ENCODE measurements at places on chromosomes 1 and 21. TPM values are rescaled to one million over a fixed set of nuclear protein-coding genes. Genes with fewer than 3 reads are reported as not detected.

DNA sequence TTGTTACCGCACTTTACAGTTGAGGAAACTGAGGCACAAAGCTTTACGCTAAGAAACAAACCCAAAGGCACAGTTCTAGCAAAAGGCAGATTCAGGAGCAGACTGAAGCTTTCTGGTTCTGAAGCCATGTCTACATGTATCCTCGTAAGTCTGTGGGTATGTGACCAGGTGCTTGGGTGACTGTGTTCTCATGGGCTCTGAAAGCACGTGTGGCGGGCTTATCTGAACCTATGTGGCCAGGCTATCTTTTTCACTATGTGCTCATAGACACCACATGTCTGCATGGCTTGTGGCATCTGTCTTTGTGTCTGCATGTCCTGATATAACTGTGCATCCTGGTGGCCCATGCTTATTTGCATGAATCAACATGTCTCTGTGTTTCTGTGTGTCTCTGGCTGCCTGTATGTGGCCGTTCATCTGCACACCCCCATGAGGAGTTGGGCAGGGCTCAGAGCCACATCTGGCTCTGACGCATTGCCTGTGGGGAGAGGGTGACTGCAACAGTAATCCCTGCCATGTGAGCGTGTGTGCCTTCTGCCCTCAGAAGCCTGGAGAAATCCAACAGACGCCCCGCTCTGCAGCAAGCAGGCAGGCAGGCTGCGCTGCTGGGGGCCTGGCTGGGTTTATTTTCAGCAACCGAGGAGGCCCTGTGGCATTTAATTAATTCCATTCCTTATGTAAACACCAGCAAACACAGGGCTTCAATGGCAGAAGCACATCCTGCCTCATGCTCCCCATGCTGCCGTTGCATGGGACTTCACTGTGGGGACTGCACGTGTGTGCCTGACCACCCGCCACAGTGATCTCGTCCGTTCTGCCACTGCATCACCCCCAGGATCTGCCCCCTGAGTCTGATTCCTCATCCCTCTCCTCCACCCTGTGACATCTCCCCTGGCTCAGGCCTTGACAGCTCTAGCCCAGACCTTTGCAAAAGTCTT is 115.4 kb downstream of the TRABD2B start:
- H3K4me3 ChIP-seq = no peak overlapping the region
- no peak for DNase-seq

- DNase-seq = peak; percentile 89
- no peak overlapping the region for H3K27ac ChIP-seq
- no peaks in the 10 kb centered on the region for H3K27me3 ChIP-seq
- peaks cover 14% of the 10 kb centered on the region for H3K4me1 ChIP-seq
- H3K36me3 ChIP-seq = peaks cover 3% of the 10 kb centered on the region
- no peak overlapping the region for H3K4me3 ChIP-seq
These were observed 3.9 kb upstream of the TGFBR3 start for GRCh38 chr1:91889717-91890459.

- no peak overlapping the region for H3K27ac ChIP-seq
- H3K4me3 ChIP-seq = no peak overlapping the region
- DNase-seq = peak; percentile 63
- H3K4me1 ChIP-seq = peaks cover 22% of the 10 kb centered on the region
- peaks cover 36% of the 10 kb centered on the region for H3K36me3 ChIP-seq
These were observed 52.8 kb upstream of the TBX15 start for GRCh38 chr1:119040906-119041305.

- peaks cover 6% of the 10 kb centered on the region for H3K4me1 ChIP-seq
- H3K27ac ChIP-seq = no peak overlapping the region
These were observed 383.3 kb downstream of the HHAT start for GRCh38 chr1:210711825-210712612.

DNA sequence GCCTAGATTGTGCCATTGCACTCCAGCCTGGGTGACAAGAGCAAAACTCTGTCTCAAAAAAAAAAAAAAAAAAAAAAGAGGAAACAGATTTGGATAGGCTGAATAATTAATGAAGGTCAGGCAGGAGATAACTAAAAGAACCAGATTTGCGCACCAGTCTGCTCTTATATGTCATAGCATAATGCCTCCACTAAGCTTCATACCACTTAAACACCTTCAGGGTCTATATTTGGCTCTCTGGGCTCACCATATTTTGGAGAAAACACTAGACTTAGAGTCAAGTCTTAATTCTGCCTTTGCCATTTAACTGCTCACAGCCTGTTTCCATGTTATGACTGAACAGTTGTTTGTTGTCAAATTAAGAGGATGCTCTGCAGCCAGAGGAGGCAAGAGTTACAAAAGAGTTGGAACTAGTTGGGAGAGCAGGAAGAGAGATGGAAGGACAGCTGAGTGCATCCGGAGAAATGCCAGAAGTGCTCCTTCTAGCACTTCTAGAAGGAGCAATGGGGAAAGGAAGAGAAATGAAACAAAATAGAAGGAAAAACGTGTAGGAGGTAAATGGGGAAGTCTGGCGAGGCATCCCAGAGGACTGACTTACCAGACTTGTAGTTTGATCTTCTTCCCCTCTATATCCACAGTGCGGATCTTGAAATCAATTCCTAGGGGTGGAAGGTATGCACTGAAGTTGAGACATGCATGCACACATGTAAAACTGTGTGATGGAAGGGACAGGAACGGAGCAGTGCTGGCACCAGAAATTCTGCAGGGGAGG is 1.8 kb downstream of the RAB13 start:
- H3K27me3 ChIP-seq = no peaks in the 10 kb centered on the region
- no peak for DNase-seq
- peaks cover 22% of the 10 kb centered on the region for H3K36me3 ChIP-seq
- H3K27ac ChIP-seq = no peak overlapping the region
- H3K4me1 ChIP-seq = peaks cover 25% of the 10 kb centered on the region

GRCh38 chr1:154352581-154353459 is 27.5 kb downstream of the ATP8B2 start:
- H3K4me1 ChIP-seq = peaks cover 19% of the 10 kb centered on the region
- H3K27me3 ChIP-seq = peaks cover 13% of the 10 kb centered on the region
- DNase-seq = no peak
- H3K4me3 ChIP-seq = peak overlapping the region; percentile 12

GRCh38 chr1:208279826-208280588 is 35.8 kb upstream of the PLXNA2 start:
- H3K4me1 ChIP-seq = no peaks in the 10 kb centered on the region
- peaks cover 83% of the 10 kb centered on the region for H3K27me3 ChIP-seq
- DNase-seq = no peak
- no peak overlapping the region for H3K4me3 ChIP-seq

GRCh38 chr1:112508278-112509004 is at the start of gene WNT2B:
Gene WNT2B, plus strand, starts transcription at chr1:112508965. Its CDS starts 298 bp downstream, at chr1:112509263.
- H3K36me3 ChIP-seq = no peaks in the 10 kb centered on the region
- H3K4me1 ChIP-seq = no peaks in the 10 kb centered on the region
- peak; percentile 23 for DNase-seq
- H3K4me3 ChIP-seq = peak within 1 kb of the TSS; percentile 75
- H3K27ac ChIP-seq = no peak within 1 kb of the TSS

DNA sequence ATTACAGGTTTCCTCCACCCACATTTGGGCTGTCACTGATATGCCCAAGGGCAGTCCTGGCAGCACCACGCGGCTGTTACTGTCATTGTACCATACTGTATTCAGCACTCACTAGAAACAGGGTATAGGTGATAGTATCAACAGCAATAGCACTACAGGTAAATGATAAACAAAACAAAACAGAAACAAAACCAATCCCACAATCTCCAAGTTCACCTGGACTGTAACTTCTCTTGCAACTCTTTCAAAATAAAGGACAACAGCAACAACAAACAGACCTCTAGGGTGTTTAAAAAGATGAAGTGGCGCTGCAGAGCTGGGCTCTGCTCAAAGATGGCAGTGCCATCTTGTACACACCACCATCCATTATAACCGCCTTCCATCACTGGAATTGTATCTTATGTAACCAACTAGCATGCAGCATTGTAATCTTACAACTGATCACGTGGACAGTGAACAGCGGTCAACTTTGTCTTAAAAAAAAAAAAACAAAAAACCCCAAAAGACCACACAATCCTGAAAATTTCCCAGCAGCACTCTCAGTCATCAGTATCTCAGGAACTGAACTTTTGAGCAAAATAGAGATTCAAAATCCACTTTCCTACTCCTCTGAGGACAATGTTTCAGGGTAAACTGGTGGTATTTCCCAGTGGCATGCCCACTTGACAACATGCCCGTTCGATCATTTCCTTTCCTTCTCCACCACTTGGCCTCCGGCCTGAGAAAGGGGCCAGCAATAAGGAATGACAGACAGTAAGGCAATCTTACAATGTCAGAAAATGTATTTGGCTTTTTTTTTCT is 3.8 kb downstream of the IRF2BP2 start:
- H3K36me3 ChIP-seq = peaks cover 72% of the 10 kb centered on the region
- DNase-seq = peak; percentile 72
- peaks cover 54% of the 10 kb centered on the region for H3K4me1 ChIP-seq

- no peak overlapping the region for H3K4me3 ChIP-seq
- no peaks in the 10 kb centered on the region for H3K36me3 ChIP-seq
- H3K27ac ChIP-seq = peak overlapping the region; percentile 83
- DNase-seq = no peak
These were observed 9.1 kb downstream of the C1orf226 start for GRCh38 chr1:162390396-162391185.

DNA sequence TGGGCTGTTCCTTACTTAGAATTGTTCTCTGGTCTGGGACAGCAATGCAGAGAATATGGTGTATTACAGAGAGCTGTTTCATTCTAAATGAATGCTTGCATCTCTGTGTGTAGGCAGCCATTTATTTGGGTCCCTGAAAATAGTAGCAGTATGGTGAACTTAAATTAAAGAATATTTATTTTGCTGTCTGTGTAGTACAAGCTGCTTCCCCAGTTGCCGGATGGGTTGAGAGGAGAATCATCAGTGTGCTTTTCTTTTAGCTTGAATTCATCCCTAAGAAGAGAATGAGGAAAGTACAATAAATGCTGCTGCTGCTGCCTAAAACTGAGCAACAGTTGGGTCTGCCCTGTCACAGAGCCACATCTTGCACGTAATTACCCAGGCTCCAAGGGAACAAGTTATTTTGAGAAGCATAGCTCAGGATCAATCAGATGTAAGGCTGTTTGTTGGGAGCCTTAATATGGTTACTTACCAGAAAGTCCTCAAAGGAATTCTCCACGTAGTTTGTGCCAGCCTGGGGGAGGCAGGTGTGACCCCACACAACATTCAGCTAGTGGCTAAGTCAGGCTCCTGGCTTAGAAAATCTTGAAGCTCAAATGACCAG is 16.6 kb downstream of the ACTN2 start:
- no peak overlapping the region for H3K4me3 ChIP-seq
- no peak for DNase-seq
- H3K4me1 ChIP-seq = no peaks in the 10 kb centered on the region
- H3K36me3 ChIP-seq = no peaks in the 10 kb centered on the region

DNA sequence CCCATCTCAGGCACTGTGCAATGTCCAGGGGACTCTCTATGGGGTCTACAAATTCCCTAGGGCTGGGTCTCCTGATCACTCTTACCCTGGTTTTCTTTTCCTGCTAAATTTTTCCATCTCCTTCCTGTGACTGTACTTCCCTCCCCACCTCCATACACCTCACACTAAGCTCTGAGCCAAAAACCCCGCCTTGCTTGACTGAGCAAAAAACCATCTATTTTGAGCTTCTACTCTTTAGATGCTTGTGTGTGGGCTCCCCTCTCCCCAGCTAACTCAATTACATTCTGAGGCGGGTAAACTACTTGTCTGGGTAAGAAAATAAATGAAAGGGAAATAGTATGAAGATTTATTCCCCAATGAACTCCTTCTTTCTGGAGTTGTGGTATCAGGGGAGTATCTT is 187.9 kb downstream of the PTPRU start:
- no peaks in the 10 kb centered on the region for H3K4me1 ChIP-seq
- no peaks in the 10 kb centered on the region for H3K36me3 ChIP-seq
- no peak for DNase-seq
- H3K27ac ChIP-seq = no peak overlapping the region
- peaks cover 11% of the 10 kb centered on the region for H3K27me3 ChIP-seq

DNA sequence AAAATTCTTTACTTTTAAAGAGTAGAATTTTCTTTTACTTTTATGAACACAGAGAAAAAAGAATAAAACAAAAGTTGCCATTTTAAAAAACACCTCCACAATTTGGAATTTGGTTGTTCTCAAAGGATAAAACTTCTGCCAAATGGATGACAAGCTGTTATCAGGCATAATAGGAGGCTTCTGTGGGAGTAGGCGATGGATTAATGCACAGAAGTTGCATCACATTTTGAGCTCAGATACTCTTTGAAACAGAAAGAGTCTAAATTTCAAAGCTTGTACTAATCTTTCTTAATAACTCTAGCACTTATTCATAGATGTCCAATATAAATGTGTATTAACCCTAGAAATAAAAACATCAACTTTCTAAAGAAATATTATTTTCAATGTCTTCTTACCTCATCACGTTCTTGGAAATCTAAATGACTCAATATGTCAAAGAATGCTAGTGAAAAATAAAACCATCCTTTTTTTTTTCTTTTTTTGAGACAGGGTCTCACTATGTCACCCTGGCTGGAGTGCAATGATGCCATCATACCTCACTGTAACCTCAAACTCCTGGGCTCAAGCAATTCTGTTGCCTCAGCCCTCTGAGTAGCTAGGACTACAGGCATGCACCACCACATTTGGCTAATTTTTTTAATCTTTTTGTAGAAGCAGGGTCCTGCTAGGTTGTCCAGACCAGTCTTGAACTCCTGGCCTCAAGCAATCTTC is 112.8 kb upstream of the USP25 start:
- H3K36me3 ChIP-seq = no peaks in the 10 kb centered on the region
- H3K4me1 ChIP-seq = peaks cover 31% of the 10 kb centered on the region
- peak overlapping the region; percentile 85 for H3K27ac ChIP-seq
- no peak for DNase-seq
- no peaks in the 10 kb centered on the region for H3K27me3 ChIP-seq
- no peak overlapping the region for H3K4me3 ChIP-seq

- H3K27ac ChIP-seq = no peak overlapping the region
- H3K36me3 ChIP-seq = no peaks in the 10 kb centered on the region
- H3K27me3 ChIP-seq = no peaks in the 10 kb centered on the region
- H3K4me1 ChIP-seq = no peaks in the 10 kb centered on the region
- H3K4me3 ChIP-seq = no peak overlapping the region
- DNase-seq = no peak
These were observed 2.9 kb upstream of the LRRC8C start for GRCh38 chr1:89630048-89630447.

LAD1 gene
- 40.9 TPM for total RNA-seq

INPP5B gene
- total RNA-seq = 5.9 TPM

MARK1 gene
- 12.9 TPM for total RNA-seq

AMY1C gene
- total RNA-seq = not detected

Data from MCF 10A (cell line).